Caco-2 (cell line): ENCODE measurements at places on chromosomes 4 and X. TPM values are rescaled to one million over a fixed set of nuclear protein-coding genes. Genes with fewer than 3 reads are reported as not detected.

The ADH1C gene
- 0.23 and 0.63 TPM in 2 replicates for total RNA-seq

The HELT gene
- not detected in 2 replicates for total RNA-seq

The PITX2 gene
- total RNA-seq = 76.8 and 82.8 TPM in 2 replicates

The ZCCHC18 gene
- total RNA-seq = 0.77 and 0.95 TPM in 2 replicates

The SSX4B gene
- total RNA-seq = not detected in 2 replicates

The TMEM184C gene
- 36.2 and 38.1 TPM in 2 replicates for total RNA-seq

The MMRN1 gene
- total RNA-seq = not detected in 2 replicates

The EGF gene
- 0.25 and 0.37 TPM in 2 replicates for total RNA-seq

The CXCR3 gene
- not detected in 2 replicates for total RNA-seq

The SLC34A2 gene
- 13.6 and 19.9 TPM in 2 replicates for total RNA-seq

The KIF4A gene
- 36.9 and 39.6 TPM in 2 replicates for total RNA-seq

The ASB12 gene
- not detected in 2 replicates for total RNA-seq

The DRD5 gene
- total RNA-seq = not detected in 2 replicates

The TREX2 gene
- total RNA-seq = 0.60 and 0.61 TPM in 2 replicates

The PAK3 gene
- not detected in 2 replicates for total RNA-seq

The BEX1 gene
- total RNA-seq = not detected in 2 replicates

The HTRA3 gene
- 0.63 and 0.66 TPM in 2 replicates for total RNA-seq

The RPA4 gene
- total RNA-seq = 0.39 and 0.75 TPM in 2 replicates

The DNAAF6 gene
- not detected in 2 replicates for total RNA-seq

The TRAPPC11 gene
- total RNA-seq = 23.2 and 25.7 TPM in 2 replicates

The EGFL6 gene
- total RNA-seq = 0.16 and 0.26 TPM in 2 replicates

The MRPL1 gene
- 38.4 and 42.0 TPM in 2 replicates for total RNA-seq

The SMARCA1 gene
- total RNA-seq = 34.5 and 36.0 TPM in 2 replicates

The RADX gene
- total RNA-seq = 2.2 and 3.4 TPM in 2 replicates

The PABPC5 gene
- total RNA-seq = not detected in 2 replicates

The FSTL5 gene
- 1.6 and 1.9 TPM in 2 replicates for total RNA-seq

The FAM184B gene
- not detected in 2 replicates for total RNA-seq

The ADGRL3 gene
- 1.5 and 1.9 TPM in 2 replicates for total RNA-seq

The BOD1L1 gene
- 36.1 and 37.2 TPM in 2 replicates for total RNA-seq

The ZNF81 gene
- total RNA-seq = 7.7 and 9.5 TPM in 2 replicates

The UGT2B17 gene
- total RNA-seq = 0.19 and 0.20 TPM in 2 replicates

The PRAF2 gene
- 3.2 and 5.4 TPM in 2 replicates for total RNA-seq

The MAGED1 gene
- total RNA-seq = 163 and 174 TPM in 2 replicates

The XAGE2 gene
- 2.8 and 5.7 TPM in 2 replicates for total RNA-seq

The MAGEB4 gene
- not detected in 2 replicates for total RNA-seq

The FAM241A gene
- total RNA-seq = 1.0 and 1.1 TPM in 2 replicates

The CT45A10 gene
- total RNA-seq = not detected in 2 replicates

The SLC9B1 gene
- 1.7 TPM in 1 of 2 replicates, not detected in the other for total RNA-seq

The ENPP6 gene
- total RNA-seq = not detected in 2 replicates

The ARL9 gene
- 0.26 and 0.36 TPM in 2 replicates for total RNA-seq

The FRAS1 gene
- total RNA-seq = 35.7 and 40.8 TPM in 2 replicates

The XAGE1A gene
- total RNA-seq = not detected in 2 replicates

The RAB39B gene
- 0.18 and 0.23 TPM in 2 replicates for total RNA-seq

The ATP11C gene
- total RNA-seq = 12.2 and 15.3 TPM in 2 replicates

The ACOX3 gene
- 11.5 and 14.1 TPM in 2 replicates for total RNA-seq

The CDKL2 gene
- 1.5 and 1.9 TPM in 2 replicates for total RNA-seq

The LPAR4 gene
- total RNA-seq = not detected in 2 replicates

The PNCK gene
- total RNA-seq = not detected in 2 replicates

The TMEM154 gene
- total RNA-seq = 2.6 and 4.6 TPM in 2 replicates

The MAP7D2 gene
- total RNA-seq = 42.8 and 45.4 TPM in 2 replicates

The CA5B gene
- 4.1 and 4.2 TPM in 2 replicates for total RNA-seq

The UBQLN2 gene
- 20.3 and 22.6 TPM in 2 replicates for total RNA-seq

The GAGE12H gene
- total RNA-seq = not detected in 2 replicates

The SLC26A1 gene
- 8.7 and 9.6 TPM in 2 replicates for total RNA-seq

The TLR10 gene
- total RNA-seq = not detected in 2 replicates

The GLRA3 gene
- total RNA-seq = not detected in 2 replicates

The MAB21L2 gene
- not detected in 2 replicates for total RNA-seq

The NEK1 gene
- 8.2 and 8.7 TPM in 2 replicates for total RNA-seq

The GABRQ gene
- total RNA-seq = 0.07 TPM in 1 of 2 replicates, not detected in the other

The JAKMIP1 gene
- not detected in 2 replicates for total RNA-seq
